ENCODE measurements at places on chromosomes 12 and 14.

- no peak for DNase-seq
These were observed 155.9 kb upstream of the PRMT8 start for GRCh38 chr12:3335078-3335487.

- no peak for DNase-seq
These were observed 22.8 kb downstream of the USP44 start for GRCh38 chr12:95528431-95528830.

- no peak for DNase-seq
These were observed 7.6 kb upstream of the LRTM2 start for GRCh38 chr12:1812650-1813302.

DNA sequence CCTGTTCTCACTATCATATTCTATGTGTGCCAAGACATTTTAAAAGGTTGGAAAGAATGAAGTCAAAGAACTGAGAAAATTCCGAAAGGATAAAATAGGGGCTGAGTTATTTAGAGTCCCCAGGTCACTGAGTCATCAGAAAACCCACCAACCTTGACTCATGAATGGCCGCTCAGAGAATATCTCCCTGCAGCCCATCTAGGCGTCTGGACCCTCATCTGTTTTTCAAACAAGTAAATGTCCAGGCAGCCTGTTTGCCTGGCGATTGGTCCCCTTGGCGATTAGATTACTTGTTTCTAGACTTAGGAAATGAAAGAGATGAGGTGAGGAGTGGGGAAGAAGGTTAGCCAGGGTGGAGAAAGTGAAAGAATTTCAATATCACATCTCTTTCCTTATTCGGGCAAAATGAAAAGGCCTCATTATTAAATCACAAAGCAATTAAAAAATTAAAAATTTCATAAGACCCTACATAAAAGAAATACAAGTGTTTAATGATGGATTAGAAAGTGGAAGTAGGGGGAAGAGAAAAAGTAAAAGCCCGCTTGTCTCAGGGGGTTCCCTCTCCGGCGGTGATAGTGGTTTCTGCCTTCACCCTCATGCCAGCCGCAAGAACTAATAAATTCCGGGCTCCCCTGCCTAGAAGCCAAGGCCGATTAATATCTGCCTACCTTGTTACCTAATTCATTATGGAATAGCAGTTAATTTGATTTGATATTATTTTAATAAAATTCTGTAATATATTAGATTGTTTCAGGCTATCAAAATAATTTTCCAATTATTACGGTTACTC, 415.9 kb downstream of the BCL11B start:
- DNase-seq, result no peak

DNA sequence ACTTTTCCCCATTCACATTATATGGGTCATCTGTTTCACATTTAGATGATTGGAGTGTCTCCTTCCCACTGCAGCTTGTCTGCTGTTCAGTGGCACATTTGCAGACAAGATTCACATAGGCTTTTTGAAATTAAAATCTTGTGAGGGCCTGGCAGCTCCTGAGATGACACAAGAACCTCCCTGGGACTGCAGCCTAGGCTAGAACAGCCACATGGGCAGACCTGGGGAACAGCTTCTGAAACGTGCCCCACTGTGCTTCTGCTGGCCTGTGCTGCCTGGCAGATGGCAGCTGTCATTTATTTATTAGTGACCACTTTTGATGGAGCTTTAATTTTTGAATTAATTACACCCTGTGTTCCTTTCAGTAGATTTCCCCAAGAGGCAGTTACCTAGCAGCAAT, 137.4 kb downstream of the GRIP1 start:
- no peak for DNase-seq

- DNase-seq, result no peak
These were observed 68.8 kb downstream of the IPO8 start for GRCh38 chr12:30626847-30627246.

- DNase-seq, result no peak
These were observed 69.2 kb downstream of the SLC6A12 start for GRCh38 chr12:144650-145284.

DNA sequence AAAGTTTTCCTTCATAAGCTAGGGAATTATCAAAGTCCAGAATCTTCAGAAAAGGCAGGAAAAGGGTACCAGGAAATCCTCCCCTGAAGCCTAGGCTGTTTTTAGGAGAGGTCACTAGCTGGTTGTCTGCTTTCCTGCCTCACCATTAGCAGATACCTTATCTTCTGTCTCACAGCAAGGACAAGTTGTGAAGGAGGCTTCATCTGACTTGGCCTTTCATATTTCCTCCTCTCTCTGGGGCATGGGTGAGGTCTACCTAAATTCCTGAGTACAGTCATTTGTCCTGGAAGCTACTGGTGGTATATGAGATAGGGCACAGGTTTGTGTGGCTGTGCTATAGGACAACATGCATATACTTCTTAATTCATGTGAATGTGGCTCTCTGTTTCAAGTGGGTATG, 2.3 kb downstream of the FOXJ2 start:
- no peak for DNase-seq

DNA sequence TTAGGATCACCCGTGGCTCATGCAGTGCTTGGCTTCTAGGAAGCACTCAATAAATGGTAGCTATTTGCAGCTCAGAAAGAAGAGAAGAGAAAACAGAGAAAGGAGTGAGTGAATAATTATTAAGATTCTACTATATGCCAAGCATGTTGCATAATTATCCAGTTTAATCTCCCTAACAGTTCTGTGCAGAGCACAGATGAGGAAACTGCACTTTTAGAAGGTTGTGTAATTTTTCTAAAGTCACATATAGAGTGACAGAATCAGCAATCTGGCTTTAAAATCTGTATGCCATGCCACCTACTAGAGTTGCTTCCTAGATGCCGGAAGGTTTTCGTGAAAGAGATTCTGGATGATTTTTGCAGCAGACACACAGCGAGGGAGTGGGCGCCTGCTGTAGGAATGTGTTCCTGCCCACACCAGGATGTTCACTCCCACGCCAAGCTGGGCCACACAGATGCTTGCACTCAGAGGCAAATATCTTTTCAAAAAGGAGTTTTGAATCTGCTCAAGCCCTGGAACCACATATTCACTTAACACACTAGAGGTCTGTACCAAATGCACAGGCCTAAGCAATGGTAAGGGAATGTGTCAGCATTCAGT, 50.2 kb upstream of the SMCO2 start:
- DNase-seq, result no peak

- no peak for DNase-seq
These were observed 22.4 kb upstream of the GALNT16 start for GRCh38 chr14:69237584-69237983.

GRCh38 chr14:61659582-61659981, 35.7 kb upstream of the HIF1A start:
- no peak for DNase-seq

- no peak for DNase-seq
These were observed 96.5 kb downstream of the BCAT1 start for GRCh38 chr12:24852420-24852819.

GRCh38 chr12:111168009-111168900, 200.6 kb downstream of the PHETA1 start:
- DNase-seq, result no peak

GRCh38 chr14:74586681-74587362, 25.2 kb downstream of the LTBP2 start:
- DNase-seq, result no peak

DNA sequence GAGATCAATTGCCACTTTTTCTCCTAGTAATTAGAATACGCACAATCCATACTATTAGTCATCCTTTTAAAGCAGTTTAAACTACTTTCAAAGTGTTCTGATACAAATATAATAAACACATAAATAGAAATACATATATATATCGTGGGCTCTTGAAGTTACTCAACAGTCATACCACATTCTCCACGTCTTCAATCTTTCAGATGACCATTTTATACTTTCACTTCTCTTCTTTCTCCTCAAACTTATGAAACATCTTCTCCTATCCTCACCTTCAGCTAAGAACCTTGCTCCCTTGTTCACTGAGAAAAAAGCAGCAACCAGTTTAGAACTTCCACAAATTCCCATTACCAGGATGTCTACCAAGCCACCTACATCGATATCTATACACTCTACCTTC, 19.2 kb downstream of the CEP290 start:
- DNase-seq, result no peak

- no peak for DNase-seq
These were observed 1319.8 kb downstream of the TMEM121 start for GRCh38 chr14:106846218-106846617.

GRCh38 chr12:112001576-112001975, 11.4 kb downstream of the TMEM116 start:
- DNase-seq, result no peak

- DNase-seq, result no peak
These were observed 98.6 kb upstream of the FAR2 start for GRCh38 chr12:29050503-29050902.

DNA sequence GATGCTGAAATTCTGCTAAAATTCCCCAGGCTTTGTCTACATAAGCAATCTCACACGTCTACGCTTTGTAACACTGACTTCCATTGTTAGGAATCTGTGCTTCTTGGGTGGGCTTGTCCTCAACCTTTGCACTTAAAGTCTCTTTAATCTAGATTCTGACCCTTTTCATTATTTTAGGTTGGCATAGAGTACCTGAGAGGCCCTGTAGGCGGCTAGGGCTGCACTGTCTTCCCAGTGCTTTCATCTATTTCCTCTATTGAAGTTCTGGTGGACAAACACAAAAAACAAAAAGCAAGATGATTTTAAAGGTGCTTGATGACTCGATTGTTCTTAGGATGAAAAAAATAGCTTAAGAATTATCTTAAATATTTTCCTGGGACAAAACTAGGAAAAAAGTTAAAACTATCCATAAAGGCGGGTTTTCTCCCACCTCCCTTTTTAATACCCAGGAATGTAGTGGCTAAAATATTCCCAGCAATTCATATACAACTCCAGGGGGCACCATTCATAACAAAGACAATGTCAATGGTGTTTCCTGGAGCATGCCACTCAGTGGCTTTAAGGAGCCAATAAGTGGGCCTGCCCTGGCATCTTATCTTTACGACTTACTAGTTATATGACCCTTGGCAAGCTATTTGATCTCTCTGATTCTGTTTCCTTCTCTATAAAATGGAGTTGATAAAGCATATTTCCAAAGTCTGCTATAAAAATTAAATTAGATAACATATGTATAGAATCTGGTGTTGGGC, 197.5 kb downstream of the STXBP6 start:
- peak; percentile 9 for DNase-seq

DNA sequence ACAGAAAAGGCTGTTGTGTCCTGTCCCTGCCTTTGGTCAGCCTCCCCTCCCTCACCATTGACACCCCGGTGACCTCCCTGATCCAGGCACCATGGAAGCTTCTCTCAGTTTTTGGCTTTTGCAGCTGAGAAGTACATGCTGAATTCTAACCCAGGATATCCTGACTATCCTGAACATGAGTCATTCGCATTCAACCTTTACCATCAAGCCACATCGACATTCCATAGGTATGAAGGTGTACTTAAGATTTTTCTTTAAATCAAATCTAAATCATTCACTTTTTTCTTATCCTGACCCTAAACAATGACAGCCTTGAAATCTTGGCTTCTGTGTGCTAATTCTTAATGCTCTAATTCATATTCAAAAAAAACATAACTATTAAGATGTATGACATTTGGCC, 8.7 kb upstream of the KRT78 start:
- DNase-seq, result no peak

GRCh38 chr14:81485372-81485771, 48.3 kb downstream of the SEL1L start:
- no peak for DNase-seq

- no peak for DNase-seq
These were observed 11.0 kb upstream of the CELA1 start for GRCh38 chr12:51357374-51358047.

DNA sequence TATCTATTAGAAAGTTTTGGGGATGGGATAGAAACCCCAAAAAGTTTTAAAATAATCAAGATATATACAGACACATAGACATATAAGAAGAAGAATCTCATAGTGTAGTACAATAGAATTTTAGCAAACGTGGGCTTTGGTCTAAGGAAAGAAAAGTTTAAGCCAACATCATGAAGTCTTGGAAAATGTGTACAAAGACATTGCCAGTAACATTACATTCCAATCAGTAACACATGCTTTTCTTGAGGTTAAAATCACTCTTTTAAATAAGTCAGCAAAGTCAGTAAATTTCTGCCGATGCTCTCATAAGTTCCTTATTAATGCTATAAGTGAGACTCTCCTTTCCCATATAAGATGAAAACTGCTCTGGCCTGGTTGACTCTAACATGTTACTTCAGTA, 201.1 kb upstream of the LRIG3 start:
- no peak for DNase-seq

DNA sequence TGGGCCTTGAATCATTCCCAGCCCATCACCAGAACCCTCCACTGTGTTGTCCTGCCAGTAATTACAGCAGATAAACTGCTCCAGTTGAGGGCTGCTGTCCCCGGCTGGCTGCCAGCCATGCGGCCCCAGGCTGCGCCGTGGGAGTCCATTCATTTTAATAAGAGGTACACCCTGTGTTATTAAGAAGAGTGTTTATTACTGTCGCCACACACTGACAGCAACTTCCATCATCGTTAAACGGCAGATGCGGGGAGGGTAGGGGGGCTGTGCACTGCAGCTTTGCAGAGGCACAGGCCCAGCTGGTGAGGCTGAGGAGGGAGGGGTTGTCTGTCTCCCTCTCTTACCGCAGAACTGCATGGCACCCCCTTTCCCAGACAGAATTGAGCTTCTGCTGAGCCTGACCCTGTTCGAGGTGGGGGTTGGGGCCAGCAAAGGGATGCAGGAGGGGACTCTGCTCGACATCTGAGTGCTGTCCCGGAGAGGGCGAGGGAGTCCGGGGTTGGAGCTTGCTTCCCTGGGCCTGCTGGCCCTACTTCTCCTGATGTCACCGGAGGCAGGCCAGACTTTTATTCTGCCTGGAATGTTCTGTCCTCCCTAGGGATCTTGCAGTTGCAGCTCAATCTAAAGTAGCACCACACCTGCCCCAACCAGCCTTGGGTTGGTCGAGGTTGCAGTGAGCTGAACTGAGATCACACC, 33.8 kb upstream of the GPATCH2L start:
- DNase-seq, result no peak

DNA sequence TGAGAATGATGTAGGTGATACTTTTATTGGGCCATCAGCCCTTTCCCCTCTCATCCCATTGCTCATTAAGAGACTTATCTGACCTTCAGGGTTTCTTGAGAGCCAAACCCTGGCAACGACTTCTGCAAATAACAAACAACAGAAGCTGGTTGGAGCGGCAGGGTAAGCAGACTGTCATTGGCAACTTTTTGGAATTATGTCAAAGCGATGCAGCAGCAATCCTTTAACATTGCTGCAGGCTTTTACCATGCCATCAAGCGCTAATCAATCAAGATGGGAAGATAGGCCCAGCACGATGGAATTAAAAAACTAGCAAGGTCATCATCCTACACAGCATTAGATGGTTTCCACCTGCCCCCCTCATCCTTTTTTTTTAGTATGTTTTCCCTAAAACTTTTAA, 406.1 kb upstream of the PDE3A start:
- no peak for DNase-seq
